WTC11 (cell line): ENCODE measurements at places on chromosomes 11 and 22.

GRCh38 chr11:515131-515530, 8.1 kb upstream of the RNH1 start:
- DNase-seq = no peak

GRCh38 chr11:133227632-133228111, 304.6 kb downstream of the OPCML start:
- DNase-seq = peak; percentile 15

GRCh38 chr11:35318977-35319925, 100.1 kb downstream of the SLC1A2 start:
- no peak for DNase-seq

- DNase-seq = no peak
Measured at GRCh38 chr11:131770801-131771200, 400.4 kb downstream of the NTM start.

DNA sequence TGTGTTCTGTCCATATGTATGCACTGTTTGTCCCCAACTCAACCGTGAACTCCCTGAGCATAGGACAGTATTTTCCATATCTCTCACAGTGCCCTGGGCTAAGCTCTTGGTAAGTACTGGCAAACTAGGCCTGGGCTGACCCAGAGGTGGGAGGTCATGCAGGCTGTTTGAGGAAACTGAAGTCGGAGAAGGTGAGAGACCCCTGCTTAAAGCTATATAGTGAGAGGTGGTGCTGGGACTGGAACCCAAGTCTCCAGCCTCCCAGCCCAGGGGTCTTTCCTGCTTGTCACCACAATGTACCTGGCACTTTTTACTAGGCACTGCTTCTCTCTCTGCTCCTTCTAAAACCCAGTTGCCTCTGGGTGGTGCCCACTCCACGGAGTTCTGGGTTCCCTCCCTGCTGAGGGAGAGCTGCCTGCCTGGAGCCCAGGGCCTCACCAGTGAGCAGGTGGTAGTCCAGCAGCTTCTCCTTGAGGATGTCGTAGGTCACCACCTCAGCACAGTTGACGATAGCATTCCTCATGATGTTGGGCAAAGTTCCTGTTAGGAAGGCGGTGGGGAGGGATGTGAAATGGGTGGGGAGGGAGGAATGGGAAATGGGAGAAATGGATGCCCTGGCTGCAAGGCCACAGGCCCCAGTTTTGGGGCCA, 4.7 kb downstream of the UCP3 start:
- DNase-seq = no peak

DNA sequence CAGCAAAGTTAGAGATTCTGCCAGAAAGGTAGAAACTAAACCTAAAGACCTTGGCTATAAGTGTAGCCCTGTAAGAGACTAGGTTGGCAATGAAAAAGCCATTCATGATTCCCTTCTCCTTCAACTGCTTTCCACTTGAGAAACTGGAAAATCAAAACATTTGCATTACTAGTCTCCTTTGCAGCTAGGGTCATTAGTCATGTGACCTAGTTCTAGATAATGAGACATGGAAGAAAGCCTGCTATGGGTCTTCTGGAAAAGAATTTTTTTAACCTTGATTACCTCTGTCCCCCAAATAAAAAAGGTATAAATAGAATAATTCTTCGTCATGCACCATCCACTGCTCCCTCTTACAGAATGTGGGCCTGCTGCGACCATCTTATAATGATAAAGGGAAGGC, 80.1 kb downstream of the SOX6 start:
- DNase-seq = no peak

- no peak for DNase-seq
Measured at GRCh38 chr11:58629857-58630256, 7.4 kb downstream of the CNTF start.

- no peak for DNase-seq
Measured at GRCh38 chr11:86150847-86151173, 81.9 kb upstream of the PICALM start.

DNA sequence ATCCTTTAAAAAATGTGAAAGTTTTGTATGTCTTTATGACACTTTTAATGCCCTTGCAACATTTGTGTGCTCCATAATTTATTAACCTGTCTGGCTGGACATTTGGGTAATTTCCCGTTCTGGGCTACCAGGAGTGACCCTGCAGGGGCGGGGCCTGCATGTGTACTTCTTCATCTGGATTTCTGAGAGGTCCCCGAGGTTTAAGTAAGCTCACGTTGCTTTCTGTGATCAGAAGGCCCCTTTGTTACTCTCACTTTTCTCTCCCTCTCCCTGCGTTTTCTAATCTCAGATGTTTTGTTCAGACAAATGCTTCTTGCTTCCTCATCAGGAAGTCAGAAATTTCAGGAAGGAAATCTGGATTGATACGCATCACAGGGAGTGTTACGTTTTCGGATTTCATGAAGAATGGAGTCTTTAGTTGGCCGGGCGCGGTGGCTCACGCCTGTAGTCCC, 78.9 kb upstream of the CRYBB3 start:
- DNase-seq = no peak

- no peak for DNase-seq
Measured at GRCh38 chr22:17319546-17319945, 49.7 kb upstream of the CECR2 start.

GRCh38 chr11:66419825-66420224, 1.0 kb upstream of the NPAS4 start:
- peak; percentile 82 for DNase-seq

DNA sequence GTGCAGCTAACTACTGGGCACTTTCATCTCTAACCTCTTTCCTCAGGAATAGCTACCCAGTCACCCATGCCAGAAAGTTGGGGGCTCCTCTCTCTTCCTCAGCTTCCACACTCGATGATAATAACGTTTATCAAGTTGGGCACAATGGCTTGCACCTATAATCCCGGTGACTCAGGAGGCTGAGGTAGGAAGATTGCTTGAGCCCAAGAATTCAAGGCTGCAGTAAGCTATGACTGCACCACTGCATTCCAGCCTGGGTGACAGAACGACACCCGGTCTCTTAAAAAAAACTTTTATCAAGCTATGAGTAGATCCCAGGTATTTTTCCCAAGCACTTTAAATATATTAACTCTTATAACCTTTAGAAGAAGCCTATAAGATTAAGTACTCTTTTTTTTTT, 2.0 kb downstream of the SF3A1 start:
- no peak for DNase-seq

GRCh38 chr22:22823131-22823810, 64.3 kb upstream of the IGLL5 start:
- DNase-seq = no peak

- DNase-seq = no peak
Measured at GRCh38 chr11:6397636-6398035, 7.4 kb downstream of the SMPD1 start.

DNA sequence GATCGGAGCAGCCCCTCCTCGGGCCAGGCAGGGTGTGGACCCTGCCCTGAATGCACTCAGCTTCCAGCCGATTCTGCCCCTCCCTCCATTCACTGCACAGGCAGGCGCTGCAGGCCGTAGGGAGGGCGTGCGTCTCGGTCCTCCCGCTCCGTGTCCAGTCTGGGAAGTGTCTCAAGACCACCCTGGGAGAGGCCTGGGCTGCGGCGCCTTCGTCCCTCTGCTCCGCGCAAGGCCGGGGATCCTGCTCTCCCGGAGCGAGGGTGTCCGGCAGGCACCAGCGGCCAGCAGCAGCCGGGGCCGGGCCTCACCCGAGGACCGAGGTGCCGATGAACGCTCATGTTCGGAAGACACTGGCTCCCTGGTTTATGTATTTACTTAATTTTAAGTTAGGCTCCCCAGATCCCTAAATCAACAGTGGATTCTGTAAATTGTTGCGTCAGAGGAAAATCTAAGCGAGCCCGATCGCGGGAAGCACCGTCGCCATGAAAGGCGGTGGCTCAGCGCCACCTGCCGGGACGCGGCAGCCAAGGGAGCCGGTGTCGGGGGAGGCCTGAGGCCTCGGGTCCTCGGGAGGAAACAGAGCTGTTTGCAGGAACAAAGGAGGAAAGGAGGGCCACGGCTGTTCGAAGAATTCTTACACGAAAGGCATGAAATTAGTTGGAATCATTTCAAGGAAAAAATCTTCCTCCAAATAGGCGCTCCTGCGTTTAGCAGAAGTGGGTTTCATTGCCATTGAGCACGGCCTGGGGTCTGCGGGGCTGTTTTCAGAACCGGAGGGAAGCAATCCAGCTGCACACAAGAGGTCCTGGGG, 195.3 kb downstream of the BRD1 start:
- DNase-seq = peak; percentile 82

GRCh38 chr11:12897390-12897789, 111.7 kb upstream of the RASSF10 start:
- no peak for DNase-seq

DNA sequence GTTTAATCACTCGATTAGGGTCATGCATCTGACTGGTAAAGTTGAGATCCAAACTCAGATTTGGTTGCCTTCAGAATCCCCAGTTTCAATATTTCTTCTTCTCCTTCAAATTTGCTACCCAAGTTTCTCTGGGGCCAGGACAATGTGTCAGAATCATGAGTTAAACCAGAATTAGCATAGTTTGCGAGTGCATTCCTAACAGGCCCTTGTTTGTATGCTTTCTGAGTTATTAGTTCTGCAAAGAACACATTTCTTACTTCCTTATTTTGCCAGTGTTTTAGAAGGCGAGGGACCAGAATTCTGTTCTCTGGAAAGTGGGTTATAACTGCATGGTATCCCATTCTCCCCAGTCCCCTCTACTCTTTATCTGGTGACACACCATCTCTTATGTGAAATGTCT, 112.0 kb downstream of the ARL14EP start:
- no peak for DNase-seq

DNA sequence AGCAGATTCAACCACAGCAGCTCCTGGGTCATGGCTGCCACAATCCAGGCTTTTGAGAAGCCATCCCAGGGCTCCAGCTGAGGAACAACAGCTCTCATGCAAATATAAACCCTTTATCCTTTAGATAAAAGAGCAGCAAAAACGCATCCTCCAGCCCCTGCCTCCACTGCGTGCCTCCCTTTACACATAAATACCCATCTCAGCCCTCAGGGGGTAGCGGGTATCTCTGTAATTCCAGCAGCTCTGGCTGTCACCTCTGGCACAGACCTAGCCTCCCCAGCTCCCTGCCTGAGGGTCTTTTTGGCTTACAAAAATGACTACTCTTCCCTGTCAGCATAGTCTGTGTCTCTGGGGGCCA, 21.6 kb downstream of the LMO1 start:
- no peak for DNase-seq

GRCh38 chr11:130314750-130315285, at the start of gene ZBTB44:
Gene ZBTB44 (minus strand): TSS chr11:130314917. CDS start chr11:130261873, 53,044 bp downstream.
- peak; percentile 92 for DNase-seq

GRCh38 chr11:68929706-68930570, 26.2 kb downstream of the IGHMBP2 start:
- no peak for DNase-seq

DNA sequence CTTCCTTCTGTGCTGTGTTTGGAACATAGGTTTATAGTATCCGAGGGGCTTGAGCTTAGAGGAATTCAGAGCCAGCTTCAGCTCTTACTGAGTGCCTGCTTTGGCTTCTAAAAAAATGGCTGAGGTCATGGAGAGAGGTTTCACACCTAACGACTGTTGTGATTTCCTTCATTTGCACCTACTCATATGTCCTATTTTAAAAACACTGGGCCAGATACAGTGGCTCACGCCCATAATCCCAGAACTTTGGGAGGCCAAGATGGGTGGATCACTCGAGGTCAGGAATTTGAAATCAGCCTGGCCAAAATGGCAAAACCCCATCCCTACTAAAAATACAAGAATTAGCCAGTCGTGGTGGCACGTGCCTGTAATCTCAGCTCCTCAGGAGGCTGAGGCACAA, 38.3 kb upstream of the SYT13 start:
- no peak for DNase-seq

- no peak for DNase-seq
Measured at GRCh38 chr11:67493548-67494370, 10.9 kb downstream of the AIP start.

GRCh38 chr11:120254788-120255518, 15.0 kb downstream of the POU2F3 start:
- peak; percentile 68 for DNase-seq

DNA sequence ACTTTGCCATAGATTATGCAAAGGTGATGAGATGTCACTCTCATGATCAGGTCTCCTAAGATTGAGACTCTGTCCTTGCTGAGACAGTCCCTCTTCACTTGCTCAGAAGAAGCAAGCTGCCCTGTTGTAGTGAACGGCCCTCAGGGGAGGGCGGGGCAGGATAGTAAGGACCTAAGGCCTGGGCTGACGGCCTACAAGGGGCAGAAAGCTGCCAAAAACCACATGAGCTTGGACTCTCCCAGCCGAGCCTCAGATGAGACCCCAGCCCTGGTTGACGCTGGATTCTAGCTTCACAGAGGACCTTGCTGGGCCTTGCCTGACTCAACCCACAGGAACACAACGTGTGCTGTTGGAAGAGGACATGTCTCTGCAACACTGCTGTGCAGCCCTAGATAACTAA, 1182.5 kb downstream of the TBC1D22A start:
- DNase-seq = no peak

DNA sequence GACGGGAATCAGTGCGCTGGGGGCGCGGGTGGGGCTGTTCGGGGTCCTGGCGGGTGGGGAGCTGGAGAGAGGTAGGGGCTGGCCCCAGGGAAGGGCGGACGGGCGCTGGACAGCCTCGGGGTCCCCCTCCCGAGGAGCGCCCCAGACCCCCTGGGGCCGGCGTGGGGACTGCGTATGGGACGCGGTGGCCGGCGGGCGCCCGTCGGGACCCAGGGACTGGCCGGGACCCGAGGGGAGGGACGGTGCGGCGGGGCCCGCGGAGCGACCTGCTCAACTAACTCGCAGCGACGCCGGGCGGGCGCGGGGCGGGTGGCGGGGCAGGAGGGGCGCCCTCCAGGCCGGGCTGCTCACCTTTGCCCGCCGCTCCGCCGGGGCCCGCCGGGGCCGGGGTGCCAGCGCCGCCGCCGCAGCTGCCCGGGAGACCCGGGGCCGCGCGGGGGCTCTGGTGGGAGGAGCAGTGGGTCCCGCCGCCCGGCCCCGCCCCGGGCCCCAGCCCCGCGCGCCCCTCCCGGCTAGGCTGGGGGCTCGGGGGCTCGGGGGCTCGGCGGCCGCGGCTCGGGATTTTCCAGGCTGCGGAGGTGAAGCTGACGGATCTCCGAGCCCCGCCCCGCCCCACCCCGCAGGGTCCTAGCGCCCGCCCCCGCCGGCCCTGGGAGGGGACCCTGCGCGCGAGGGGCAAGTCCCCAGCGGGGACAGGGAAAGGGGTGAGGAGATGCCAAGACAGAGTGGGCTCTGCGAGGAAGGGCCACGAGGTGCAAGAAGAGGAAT, 12.3 kb downstream of the STARD10 start:
- peak; percentile 49 for DNase-seq

GRCh38 chr11:126924376-126925040, 76.1 kb downstream of the KIRREL3 start:
- DNase-seq = no peak

GRCh38 chr11:94129512-94130297, 1.1 kb downstream of the PANX1 start:
- peak; percentile 69 for DNase-seq
